Stimulated activated CD4-positive, alpha-beta T cell treated with anti-CD3 and anti-CD28 coated beads, Interleukin-1b, Interleukin-23, amount 100 ng/mL, for 1 hour (primary cell): ENCODE measurements at places on chromosomes 1 and 21.

GRCh38 chr1:21896652-21897532 lies 40.2 kb downstream of the HSPG2 start:
- no peak for DNase-seq

DNA sequence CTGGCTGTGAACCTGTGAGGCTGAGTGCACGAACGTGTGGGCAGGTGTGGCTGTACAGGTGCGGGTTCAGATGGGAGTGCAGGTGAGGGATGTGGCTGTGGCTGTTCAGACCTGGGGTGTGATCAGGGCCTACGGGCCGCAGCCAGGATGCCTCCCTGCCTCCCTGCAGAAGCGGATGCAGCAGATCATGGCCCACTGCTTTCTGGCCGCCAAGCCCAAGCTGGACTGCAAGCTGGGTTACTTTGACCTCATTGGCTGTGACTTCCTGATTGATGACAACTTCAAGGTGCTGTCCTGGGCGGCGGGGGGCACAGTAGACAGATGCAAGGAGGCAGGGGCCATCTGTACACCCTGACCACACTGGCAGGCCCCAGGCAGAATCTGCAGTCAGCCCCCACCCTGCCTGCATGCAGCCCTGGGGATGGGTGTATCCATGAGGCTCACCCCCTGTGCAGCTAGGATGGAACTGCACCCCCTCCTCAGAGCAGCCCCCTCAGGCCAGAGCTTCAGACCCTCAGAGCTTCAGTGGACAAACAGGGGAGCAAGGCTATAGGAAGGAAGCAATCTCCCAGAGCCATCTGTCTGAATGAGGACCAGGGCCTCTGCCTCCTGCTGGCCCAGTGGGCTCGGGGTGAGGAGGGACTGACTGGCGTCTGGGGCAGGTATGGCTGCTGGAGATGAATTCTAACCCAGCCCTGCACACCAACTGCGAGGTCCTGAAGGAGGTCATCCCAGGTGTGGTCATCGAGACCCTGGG lies 9.8 kb downstream of the TNFRSF18 start:
- no peak for DNase-seq

DNA sequence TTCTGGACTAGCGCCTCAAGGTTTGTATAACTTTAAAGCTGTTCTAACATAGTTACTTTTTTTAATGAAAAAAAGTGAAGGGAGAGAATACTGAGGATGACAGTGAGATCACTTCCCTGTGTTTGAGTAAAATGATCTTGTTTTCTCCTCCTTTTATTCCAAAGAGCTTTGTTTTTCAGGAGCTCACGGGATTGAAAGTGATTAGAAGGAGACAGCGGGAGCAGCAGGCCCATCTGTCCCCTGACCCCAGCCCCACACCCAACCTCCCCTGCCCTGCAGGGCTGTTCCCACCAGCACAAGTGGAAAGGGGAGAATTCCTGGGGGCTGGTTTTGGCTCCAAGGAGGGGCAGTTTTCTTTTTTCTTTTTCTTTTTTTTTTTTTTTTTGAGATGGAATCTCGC lies 2.1 kb upstream of the DNMT3L start:
- no peak for DNase-seq

DNA sequence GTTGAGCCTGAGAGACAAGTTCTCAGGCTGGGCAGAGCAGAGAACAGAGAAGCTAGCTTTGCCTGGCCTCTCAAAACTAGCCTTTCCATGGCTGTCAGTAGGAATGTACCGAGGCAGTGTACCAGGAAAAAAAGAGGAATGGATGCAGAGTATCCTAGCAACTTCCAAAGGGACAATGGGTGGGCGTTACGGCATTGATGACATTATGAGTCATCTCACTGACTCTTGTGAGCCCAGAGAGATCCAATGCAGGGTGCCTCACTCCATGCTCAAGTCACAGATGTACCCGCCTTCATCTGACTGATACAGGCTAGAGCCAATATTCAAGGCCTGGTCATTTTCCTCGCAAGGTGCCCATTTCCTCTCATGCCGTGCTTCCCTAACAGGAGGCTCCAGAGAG lies 51.4 kb upstream of the C8B start:
- DNase-seq = no peak

DNA sequence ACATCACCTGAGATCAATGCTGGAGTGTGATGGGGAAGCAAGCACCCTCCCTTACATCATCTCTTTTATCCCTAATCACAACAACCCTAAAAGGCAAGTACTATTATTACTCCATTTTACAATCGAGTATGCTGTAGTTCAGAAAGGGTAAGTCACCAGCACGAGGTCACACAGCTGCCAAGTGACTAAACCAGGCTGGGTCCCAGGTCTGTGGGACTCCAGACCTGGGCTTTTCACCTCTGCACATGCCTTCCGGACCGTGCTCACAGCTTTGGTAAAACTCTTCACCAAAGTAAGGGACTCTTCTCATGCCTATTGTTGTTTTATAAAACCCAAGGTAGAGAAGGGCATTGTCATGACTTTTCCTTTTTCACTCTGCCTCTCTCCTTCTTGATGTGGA lies 130.9 kb downstream of the DMRTB1 start:
- DNase-seq = no peak

- DNase-seq = no peak
These were observed 10.1 kb downstream of the HSPG2 start for GRCh38 chr1:21926814-21927532.

DNA sequence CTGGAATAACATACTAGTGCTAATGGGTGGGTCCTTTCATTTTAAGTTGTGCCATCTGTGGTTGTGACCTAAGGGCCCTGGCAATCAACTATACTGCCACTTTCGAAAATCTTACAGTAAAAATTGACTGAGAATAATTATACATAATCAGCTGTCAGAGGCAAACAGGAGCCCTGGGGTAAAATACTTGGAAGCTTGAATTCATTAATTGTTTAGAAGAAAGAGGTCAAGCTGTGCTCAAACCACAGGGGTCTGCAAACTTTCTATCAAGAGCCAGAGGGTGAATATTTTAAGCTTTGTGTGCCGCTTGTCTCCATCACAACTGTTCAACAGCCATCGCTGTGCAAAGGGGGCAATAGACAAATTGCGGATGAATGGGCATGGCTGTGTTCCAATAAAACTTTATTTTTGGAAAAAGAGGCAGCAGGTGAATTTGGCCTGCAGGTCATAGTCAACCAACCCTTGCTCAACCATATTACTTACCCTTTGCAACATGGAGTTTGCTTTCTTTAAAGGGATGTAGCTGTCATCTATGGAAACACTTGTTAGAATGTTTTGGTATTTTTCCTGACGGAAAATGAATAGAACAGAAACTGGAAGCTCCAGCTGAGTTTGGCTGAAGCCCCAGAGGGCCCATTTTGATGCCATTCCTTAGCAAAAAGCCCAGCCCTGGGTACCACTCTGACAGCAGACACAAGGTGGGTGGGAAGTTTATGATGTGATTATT lies 35.7 kb upstream of the USP1 start:
- DNase-seq = no peak

GRCh38 chr1:110606657-110607535 lies 738 bp upstream of the KCNA2 start:
- DNase-seq = no peak

DNA sequence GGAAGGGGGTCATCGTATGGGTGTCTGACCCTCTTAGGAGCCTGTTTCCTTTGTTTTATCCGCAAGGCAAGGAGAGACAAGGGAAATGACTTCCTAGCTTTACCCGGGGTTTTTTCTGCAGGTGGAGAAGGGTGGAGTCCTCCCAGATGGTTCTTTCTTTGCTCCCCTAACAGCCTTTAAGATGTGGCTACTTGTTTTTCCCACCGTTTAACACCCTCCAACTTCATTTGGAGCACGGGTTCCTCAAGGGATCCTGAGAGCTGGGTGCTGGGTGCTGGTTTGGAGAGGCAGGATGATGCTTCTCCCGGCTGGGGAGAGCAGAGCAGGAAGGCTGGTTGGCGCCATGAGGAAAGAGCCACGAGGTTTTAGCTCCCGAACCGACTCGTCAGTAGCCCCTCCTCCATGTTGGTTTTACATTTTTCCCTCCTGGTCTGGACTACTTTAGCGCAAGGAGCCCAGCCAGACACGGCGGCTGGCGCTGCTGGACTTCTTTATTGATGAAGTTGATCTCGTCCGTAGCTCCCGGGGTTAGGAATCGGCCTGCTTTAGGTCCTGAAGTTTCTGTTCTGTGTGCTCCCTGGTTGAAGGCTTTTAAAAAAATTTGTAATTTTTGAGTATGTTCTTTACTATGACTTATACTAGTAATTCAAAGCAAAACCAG lies 1.4 kb downstream of the UCK2 start:
- no peak for DNase-seq

DNA sequence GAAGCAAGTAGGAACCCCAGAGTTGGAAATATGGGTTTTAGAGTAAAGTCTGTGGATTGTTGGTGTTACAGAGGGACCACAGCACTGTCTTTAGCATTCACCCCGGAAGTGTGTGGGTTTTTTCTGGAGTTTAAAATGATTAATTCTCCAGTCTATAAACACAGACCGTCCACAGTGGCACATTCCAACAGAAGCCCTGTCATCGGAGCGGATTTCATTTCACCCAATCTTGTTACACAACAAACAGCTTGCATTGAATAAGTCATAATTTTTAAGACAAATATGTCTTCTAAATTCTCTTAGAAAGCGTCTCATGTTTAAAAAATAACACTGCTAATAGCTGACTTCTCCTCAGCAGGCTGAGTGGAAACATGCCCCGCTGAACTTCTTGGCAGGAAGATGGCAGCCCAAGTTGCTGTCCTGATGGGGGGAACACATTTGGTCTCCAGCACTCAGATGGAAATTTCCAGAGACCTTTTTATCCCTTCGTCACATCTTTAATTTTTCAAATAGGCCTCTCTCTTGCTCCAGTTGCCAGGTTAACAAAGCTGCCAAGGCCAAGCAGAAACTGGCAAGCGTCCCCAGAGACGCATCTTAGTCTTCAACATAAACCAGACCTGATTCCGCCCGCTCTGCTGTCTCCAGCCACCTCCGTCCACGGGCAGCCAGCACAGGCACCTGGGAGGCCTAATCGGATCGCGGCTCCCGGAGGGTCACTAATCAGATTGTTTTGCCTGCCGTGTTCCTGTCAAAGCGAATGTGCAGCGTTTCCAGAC lies 28.8 kb upstream of the SLC19A1 start:
- no peak for DNase-seq

GRCh38 chr1:61536174-61537108 lies 188.5 kb downstream of the TM2D1 start:
- no peak for DNase-seq

- DNase-seq = no peak
These were observed 14.8 kb upstream of the PSMA5 start for GRCh38 chr1:109441069-109441468.

DNA sequence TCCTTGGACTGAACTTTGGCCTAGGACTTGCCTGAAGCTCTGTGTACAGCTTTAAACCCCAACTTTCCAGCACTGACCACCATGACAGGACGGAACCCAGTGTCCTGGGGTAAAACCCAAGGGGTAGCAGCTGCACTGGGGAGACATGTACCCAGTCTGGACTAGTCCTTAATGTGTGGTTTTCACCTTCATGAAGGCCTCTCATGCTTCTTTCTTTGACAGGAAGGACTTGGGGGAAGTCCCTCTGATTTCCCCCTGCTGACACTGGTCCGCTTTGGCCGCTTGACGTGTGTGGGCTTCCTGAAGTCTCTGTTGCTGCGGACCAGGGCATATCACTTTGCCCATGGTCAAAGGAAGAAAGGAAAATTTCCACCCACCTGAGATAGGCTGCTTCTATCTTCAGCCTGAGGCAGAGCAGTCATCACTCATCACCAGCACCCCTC lies 66.3 kb upstream of the PRDX6 start:
- no peak for DNase-seq
